ENCODE measurements at places on chromosomes 11 and 22.

DNA sequence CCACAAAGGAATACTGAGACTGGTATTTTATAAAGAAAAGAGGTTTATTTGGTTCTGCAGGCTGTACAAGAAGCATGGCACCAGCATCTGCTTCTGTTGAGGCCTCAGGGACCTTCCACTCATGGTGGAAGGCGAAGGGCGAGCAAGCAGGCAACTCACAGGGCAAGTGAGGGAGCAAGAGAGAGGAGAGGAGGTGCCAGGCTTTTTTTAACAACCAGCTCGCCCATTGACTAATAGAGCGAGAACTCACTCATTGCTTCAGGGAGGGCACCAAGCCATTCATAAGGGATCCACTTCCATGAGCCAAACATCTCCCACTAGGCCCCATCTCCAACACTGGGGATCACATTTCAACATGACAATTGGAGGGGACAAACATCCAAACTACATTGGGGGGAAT is 1.2 kb downstream of the PTS start:
- DNase-seq: no peak

DNA sequence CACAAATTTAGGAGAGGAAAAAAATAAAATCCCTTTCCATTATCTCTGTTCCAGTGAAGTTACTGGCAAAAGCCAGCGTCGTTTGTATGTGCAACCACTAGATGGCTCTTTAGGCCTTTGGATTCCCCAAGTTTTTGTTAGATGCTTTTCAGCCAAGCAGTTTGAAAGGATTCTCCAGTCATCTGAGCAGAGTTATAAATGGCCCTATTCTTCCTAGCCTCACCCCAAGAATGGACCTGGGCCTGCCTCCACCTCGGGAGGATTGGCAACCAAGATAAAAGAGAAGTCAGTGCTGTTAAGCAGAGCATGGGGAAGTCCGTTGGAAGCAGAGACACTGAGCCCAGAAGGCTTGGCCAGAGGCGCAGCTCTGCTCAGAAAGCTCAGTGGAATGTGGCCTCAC is 15.4 kb downstream of the FAM181B start:
- DNase-seq: peak; percentile 60

DNA sequence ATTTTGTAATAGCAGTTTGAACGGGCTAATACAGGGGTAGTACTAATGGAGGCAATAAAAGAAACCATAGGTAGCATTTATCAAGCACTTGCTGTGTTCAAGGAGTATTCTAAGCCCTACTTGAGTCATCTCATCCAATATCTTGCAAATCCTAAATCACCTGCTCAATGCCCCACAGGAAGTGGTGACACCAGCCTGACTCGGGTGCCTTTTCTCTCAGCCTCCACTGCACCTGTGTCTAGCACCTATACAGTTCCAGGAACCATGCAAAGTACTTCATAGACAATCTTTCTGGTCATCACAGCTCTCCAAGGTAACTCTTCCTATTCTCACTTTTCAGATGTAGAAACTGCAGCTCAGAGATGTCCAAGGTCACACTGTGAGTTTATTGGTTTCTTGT is 98.0 kb downstream of the PRR5L start:
- DNase-seq: no peak

DNA sequence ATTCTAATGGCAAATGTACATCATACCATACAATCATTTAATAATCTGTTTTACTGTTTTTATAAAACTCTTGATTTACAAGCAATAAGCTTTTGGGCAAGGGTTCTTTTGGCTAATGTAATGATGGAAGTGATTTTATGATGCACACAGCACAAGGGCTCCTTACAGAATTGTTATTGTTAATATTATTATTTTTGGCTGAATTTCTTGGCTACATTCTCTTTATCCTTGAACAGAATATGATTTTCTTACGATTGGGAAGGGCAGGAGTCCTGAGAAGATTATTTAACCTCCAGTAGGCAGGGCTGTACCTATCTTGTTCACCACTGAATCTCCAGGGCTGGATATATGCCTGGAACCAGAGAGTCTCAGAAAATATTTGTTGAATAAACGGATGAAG is 70.4 kb upstream of the ARHGAP20 start:
- no peak for DNase-seq

Data from fibroblast of pulmonary artery (primary cell).